Osteoblast (primary cell): ENCODE measurements at places on chromosomes 1 and 21. TPM values are rescaled to one million over a fixed set of nuclear protein-coding genes. Genes with fewer than 3 reads are reported as not detected.

- no peak for DNase-seq
Observed at GRCh38 chr1:28507646-28508434, 2.0 kb downstream of the RCC1 start.

GRCh38 chr1:78051005-78051404, 5.2 kb downstream of the GIPC2 start:
- no peak for DNase-seq

- DNase-seq, result peak; percentile 99
Observed at GRCh38 chr1:29122682-29123052, 1.0 kb downstream of the TMEM200B start.

DNA sequence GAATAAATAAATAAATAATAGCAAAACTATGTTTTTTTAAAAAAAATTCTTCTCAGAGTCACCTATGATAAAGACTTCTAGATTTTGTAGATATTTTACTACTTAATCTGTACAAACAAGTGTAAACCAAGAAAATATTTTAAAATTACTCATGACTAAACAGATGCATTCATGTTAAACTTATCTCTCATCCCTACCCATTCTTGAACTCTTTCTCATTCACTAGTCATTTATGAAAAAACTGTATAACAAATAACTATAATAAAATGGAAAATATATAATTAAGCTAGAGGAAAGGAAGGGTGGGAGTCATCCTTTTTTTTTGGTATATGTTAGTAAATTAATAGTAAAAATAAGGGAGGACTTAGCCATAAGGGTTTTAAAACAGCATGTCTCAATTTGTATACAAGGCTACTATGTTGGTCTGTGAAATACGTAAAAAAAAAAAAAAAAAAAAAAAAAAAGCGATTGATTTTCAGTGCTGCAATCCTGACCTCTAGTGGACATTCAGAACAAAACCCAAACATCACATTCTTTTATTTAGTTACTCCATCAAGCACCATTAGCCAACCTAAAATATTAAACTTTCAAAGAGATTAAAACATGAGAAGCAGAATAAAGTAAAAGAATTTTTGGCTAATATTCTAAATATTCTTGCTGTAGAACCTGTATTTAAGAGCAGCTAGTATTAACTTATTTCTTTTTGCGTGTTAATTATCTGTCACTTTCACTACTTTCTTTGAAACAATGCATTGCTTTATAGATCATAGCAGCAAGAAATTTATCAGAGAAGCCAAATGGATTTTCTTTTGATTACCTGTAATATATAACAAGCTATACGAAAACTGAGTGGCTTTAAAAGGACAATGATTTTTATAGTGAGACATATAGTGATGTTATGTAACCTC, 255.8 kb upstream of the CACYBP start:
- DNase-seq, result no peak

Gene RPE65
- total RNA-seq, result not detected in 2 replicates

- DNase-seq, result peak; percentile 84
Observed at GRCh38 chr1:43367026-43367903, 546 bp downstream of the ELOVL1 start.

Gene GGPS1
- 22.4 and 23.9 TPM in 2 replicates for total RNA-seq

DNA sequence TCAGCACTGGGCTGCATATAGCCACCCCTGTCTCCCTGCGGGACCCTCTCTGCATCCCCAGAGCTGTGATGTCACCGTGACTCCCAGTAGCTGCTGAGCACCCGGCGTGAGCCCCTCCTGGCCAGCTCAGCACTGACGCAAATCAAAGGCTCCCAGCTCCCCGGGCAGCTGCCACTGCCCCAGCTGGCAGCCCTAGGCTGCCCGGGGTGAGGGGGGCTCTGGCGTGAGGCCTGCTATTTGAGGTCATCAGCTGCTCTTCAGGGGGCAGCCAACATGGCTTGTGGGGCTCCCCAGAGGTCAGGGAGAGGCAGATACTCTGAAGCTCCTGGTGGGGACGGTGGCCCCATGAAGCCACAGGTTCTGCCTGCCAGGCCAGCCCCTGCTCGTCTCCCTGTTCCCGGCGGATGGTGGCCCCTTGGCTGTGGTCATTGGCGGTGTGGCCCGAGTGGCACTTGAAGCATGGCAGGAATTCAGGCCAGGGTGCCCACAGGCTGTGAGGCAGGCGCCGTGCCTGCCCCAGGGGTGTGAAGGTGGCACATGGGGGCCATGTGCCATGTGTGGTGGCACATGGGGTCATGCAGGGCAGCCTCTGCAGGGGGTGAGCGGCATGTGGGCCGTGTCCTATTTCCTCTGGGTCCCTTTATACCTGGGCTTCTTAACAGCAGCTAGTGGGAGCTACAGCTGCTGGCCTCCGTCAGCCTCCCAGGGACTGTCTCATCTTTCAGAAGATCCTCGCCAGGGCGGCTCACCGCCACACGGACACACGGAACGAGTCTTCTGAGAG, 85.4 kb downstream of the SIK1 start:
- no peak for DNase-seq

Gene PTPN22
- 1.1 and 1.8 TPM in 2 replicates for total RNA-seq
